Activated gamma-delta T cell treated with Interleukin-2 at 50 U/mL for 16 hours (primary cell): ENCODE measurements at places on chromosomes 4 and X.

DNA sequence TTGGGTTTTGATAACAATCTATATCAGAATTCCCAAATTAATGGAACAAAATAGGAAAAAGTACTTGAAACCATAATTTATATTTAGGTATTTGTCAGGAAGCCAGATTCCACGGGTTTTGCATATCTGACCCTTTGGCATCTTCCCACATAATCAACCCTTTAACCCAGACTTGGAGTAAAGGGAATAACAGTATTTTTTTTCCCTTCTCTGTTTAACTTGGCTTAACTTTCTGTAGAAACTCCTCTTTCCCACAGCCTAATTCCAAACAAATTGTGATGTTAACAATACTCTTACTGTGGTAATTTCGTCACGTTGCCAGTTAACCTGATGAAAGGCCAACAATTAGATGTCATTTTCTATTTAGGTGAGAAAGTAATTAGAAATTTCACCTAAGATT lies 49.4 kb upstream of the GUCY1A1 start:
- no peak for DNase-seq

GRCh38 chrX:13085526-13085925 lies 41.1 kb upstream of the FAM9C start:
- DNase-seq, result peak; percentile 55

DNA sequence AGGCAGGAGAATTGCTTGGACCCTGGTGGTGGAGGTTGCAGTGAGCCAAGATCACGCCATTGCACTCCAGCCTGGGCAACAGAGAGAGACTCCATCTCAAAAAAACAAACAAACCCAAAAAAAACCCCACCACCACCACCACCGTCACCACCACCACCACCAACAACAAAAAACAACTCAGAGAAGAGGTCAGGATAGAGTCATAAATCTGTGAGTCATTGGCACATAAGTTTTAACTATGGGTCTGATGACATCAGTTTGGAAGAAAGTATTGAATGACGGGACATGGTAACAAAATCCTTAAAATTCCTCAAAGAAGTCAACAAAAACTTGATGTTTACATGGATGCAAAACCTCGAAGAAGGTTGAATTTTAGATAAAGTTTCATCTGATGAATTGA lies 288.0 kb upstream of the SFRP2 start:
- no peak for DNase-seq

DNA sequence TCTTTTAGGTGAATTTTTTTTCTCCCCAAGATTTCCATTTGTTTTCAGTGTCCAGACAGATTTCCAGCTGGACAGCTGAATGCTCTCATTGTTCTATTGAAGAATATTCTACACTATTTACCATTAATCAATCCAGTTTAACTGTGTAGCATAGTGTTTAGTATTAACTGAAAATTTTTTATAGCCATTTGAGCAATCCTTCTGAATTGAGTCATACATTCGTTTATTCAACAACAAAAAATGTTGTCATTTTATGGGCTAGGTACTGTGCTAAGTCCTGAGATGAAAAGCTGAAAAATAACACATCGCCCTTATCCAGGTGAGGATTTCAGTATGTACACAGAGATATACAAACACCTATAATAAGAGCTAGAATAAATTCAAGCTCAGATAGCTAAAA lies 223.3 kb downstream of the COL25A1 start:
- no peak for DNase-seq

DNA sequence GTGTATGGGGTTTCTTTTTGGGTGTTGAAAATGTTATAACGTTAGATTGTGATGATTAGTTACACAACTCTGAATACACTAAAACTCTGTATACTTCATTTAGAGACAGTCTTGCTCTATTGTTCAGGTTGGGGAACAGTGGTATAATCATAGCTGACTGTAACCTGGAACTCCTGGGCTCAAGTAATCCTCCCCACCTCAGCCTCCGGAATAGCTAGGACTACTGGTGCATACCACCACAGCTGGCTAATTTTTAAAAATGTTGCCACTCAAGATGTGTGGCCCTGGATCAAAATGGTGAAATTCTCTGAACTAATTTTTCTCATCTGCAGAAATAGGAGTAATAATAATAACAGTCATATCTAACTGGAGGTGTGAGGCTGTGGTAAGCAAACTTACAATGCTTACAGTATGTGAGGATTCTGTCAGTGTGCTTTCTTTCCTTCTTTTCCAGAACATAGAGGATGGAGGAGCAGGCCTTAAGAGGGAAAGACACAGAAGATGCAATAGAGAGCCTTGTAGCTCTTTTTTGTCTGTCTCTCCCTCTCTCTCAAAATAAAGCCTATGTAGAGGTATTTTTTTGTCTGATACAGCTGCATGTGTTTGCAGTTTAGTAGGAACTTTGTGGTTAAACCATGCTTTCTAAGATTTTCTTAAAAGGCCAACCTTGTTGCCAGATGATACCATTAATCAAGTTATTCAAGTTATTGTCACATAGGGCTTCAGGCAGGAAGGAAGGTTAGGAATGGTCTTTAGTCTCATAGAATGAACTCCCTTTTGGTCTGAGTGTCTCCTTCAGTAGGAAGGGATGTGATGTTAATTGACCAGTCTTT lies 7.5 kb downstream of the ADD1 start:
- no peak for DNase-seq

DNA sequence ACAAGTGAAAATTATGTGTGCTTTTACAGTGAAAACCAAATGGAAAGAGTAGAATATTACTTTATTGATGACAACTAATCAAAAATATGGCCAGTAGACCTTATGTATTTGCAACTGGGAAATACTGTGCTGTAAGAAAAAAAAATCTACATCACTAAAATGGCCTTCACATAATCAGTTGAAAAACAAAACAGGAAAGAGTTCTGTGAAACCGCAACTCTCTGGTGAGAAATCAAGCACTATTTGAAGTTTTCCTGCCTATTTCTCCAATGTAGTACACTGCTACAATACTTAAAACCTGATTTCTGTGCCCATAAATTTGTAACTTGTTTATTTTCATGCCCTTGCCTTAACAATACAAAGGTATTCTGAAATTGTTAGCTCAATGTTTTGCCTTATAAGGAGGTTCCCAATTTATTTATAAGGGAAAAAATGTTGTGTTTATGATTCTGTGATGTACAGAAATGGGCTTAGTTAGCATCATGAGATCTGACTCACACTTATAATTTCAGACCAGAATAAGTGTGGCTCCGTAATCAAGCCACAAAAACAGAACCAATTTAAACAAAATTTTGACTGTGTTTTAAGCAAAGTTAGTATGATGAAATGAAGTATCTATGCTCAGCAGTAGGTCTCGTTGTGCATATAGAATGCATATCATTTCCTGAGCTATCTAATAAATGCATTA lies 147.1 kb downstream of the FAT4 start:
- DNase-seq, result no peak

- no peak for DNase-seq
Observed at GRCh38 chrX:53237056-53237455, 12.0 kb upstream of the KDM5C start.

GRCh38 chr4:42284030-42284429 lies 113.3 kb upstream of the SHISA3 start:
- DNase-seq, result no peak

DNA sequence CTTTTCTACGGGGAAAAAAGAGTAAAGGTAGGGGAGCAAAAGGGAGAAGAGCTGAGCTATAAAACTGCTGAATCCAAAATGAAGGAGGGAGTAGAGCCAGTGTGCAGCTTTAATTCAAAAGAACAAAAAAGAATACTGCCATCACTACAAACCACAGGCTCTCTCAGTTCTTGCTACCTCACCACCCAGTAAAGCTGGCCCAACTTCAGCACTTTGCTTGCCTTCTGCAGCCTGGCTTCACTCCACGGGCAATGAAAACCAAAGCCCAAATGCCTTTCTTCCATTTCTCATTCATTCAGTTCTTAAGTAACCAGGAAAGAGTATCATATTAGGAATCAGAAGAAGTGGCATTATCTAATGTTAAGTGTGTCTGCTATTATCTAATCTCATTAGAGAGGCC lies 376.8 kb downstream of the BCOR start:
- no peak for DNase-seq

DNA sequence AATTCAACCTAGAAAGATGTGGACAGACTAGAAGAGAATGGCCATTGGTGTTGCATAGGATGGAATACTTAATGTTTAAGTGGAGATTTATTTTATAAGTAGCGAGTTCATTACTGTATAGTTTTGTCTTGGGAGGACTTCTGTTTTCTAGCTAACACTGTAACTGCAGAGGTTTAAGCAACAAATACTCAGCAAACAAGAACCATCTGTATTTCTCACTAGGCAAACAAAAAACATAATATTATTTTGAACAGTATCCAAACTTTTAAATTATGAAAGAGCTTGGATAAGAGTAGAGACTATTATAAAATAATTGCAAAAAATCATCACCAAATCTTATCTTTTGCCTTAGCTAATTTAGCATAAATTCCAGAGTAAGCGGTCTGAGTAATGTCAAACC lies 121.1 kb downstream of the GLRA3 start:
- DNase-seq, result no peak

- DNase-seq, result no peak
Observed at GRCh38 chrX:48470833-48471118, 716 bp upstream of the SLC38A5 start.

DNA sequence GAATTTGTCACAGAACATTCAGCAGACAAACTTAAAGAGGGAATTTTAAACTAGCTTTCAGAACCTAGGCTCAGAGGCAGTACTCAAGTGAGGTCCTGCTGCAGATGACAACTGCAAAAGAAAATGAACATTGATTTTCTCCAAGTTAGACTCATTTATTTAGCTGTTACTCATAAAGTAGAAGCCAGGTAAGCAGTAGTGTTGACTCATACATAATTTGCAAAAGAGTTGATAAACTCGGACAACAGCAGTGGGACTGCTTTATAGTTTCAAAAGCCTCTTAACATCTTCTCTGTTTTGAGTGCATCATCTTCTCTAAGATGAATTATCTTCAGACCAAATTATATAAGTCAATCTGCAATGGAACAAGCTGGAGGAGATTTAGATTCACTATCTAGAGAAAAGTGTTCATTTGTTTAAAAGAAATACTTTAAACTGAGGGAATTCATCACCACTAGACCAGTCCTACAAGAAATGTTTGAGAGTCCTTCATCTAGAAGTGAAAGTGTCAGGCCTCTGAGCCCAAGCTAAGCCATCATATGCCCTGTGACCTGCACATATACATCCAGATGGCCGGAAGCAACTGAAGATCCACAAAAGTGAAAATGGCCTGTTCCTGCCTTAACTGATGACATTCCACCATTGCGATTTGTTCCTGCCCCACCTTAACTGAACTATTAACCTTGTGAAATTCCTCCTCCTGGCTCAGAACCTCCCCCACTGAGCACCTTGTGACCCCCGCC lies 49.5 kb downstream of the COQ2 start:
- no peak for DNase-seq

DNA sequence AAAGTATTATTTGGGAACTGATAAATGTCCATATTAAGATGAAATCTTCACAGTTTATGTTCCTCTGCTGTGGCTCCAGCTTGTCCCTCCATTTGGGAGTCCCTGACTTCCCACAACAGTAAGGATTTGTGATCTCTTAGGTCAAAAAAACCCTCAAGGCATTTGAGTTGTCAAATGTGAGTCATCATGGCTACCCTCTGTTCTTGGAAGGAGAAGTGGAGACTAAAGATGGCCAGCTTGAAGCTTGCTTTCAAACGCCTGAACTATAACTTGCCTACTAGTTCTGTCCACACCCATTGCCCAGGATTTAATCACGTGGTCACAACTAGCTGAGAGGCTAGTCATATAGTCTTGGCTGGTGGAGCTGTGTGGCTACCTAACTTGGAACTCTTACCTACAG lies 107.8 kb downstream of the CCNG2 start:
- DNase-seq, result no peak

- DNase-seq, result peak; percentile 15
Observed at GRCh38 chrX:82141942-82142341, 940.0 kb downstream of the SH3BGRL start.

GRCh38 chrX:46444011-46444410 lies 101.2 kb downstream of the ZNF674 start:
- no peak for DNase-seq

DNA sequence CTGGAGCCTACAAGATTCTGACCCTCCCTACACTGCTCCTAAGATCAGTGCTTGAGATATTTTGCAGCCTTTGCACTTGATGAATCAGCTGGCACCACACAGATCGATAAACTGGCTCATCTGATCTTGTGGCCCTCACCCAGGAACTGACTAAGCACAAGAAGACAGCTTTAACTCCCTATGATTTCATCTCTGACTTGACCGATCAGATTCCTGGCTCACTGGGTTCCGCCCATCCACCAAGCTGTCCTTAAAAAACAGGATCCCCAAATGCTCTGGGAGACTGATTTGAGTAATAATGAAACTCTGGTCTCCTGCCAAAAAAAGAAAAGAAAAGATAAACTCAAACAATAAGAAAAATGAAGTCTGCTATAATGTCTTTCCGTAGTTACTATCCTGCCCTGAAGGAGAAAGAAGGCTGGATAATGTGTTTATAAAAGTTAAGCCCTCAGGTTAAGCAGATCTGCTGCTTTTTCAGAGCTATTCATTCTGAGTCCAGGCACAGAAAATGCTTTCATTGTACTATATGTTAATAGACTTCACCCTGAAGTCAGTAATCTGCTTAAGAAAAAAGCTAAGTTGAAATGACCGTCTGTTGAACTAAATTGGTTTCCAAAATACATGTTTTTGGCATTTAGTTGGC lies 795.2 kb downstream of the TRIML1 start:
- no peak for DNase-seq

GRCh38 chrX:56798866-56799758 lies 70.1 kb downstream of the NBDY start:
- DNase-seq, result no peak

DNA sequence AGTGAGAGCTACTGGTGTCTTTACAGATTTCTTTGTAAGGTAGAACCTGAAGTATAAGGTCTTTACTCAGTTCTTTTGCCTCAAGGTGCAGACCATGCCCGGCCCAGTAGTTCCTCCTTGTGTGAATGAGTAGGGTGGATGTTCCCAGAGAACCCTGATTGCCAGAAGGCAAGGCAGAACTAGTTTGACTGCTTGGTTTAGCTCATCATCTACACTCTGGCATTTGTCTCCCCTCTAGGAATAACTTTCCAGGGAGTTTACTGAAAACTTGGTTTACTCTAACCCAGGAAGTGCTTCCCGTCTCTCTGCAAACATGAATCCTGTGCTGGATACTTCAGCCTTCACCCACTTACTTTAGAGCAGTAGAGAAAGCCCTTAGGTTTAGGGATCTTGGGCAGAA lies 29.1 kb downstream of the MCUB start:
- DNase-seq, result no peak
